ENCODE measurements at places on chromosomes 13 and 19.

- DNase-seq, result no peak
Observed at GRCh38 chr13:75495938-75496337, 14.0 kb upstream of the TBC1D4 start.

DNA sequence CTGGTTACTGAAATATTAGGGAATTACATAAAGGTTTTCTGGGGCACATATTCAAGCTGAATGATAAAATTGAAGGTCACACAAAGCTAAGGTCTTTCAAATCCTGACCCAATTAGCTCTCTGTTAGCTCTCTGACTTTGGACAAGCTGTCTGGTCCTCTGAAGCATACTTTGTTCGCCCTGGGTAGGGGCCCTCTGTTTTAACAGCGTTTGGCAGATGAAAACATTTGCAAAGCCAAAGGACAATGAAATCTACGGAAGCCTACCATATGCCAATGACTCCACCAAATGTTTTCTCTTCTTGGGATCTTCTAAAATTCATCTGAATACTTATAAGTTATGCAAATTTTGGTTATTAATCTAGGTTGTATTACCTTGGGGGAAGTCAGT is 14.5 kb upstream of the GJA3 start:
- no peak for DNase-seq

- no peak for DNase-seq
Observed at GRCh38 chr13:40550130-40550529, 116.3 kb downstream of the FOXO1 start.

DNA sequence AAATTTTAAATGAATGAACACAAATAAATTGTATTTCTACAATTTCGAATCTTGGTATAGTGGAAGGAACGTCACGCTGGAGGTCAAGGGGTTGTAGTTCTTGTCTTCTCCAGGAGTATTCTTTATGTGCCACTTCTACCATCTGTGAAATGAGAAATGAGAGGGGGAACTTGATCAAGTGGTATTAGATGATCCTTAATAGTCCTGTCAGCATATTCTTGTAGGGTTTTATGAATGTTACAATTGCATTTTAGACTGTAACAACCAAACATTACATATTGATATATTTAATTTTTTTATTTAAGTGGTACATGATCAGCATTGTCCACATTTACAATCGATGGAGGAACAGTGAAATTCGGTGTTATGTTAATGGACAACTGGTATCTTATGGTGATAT is 113.6 kb downstream of the NBEA start:
- no peak for DNase-seq

DNA sequence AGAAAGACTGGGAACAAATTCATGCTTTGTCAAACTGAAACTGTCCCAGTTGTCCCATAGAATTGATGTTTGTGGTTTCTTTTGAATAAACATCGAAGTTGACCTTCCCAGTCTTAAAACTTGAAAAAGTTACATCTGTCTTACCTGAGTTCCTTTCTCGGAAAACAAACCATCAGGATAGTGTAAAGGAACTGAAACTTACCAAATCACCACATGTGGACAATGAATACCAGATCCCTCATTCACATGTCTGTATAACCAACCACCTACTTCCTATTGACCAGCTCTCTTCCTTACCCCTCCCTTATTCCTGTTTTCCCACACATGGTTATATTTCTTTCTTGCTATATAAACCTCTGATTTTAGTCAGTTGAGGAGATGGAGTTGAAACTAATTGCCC is 791.7 kb upstream of the PCDH20 start:
- no peak for DNase-seq

- no peak for DNase-seq
Observed at GRCh38 chr13:95793781-95794180, 116.8 kb downstream of the DNAJC3 start.

DNA sequence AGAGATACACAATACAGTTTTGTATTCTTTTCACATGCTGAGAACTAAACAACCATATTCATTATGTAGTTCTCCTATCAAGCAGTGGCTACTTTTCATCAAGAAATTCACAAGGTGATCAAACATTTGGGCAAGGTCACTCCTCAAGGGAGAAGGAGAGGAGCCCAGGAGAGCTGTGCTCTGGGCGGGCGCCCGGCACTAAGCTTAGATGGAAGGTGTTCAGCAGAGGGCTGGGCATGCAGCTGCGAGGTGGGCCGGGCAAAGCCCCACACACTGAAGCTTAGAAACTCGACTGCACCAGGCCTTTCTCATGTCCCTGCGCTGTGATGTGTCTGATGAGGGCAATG is 30.4 kb upstream of the SPACA7 start:
- DNase-seq, result no peak

DNA sequence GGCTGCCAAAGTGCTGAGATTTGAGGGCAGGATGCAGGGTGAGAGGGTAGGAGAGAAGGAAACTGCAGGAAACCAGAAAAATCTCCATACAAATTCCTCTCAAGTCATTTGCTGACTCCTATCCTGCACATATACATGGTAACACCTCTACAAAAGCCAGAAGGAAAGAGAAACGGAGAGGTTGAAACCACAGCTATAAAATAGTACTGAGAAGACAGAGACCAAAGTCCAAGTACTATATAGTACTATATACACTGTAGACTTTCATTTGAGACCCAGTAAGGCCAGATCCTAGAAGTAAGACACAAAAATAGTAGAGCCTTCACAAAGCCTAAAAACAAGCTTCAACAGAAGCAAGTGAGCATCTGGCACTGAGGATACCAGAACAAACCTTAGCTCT is 103.1 kb downstream of the UGGT2 start:
- DNase-seq, result no peak

- no peak for DNase-seq
Observed at GRCh38 chr19:27794494-27795042, 1418.4 kb downstream of the UQCRFS1 start.

DNA sequence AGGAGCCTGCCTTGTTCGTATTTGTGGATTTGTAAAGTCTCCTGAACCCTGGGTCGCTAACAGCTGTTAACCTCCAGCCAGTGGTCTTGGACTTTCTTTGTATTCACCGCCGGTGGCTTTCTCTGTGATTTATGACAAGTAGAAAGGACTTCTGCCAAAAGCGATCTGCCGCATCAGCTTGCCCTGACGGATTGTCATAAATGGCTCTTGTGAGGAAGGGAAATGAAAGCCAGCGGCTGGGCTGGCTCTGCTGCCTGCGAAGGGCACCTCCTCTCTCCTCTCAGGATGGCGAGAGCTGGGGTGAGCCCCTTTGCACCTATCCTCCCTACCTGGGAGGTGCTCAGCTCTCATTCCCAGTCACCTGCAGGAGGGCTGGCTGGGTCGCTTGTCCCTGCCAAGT is 25.6 kb downstream of the DHRS12 start:
- no peak for DNase-seq

All from mucosa of descending colon (tissue), 3 donors.